Lung (tissue), 17 donors: ENCODE measurements at places on chromosomes 4 and X. TPM values are rescaled to one million over a fixed set of nuclear protein-coding genes. Genes with fewer than 3 reads are reported as not detected.

MAML3 gene
- total RNA-seq, result 16.4 TPM

SHROOM2 gene
- 15.5 TPM for total RNA-seq

SLC25A43 gene
- total RNA-seq, result 3.6 TPM

JCHAIN gene
- total RNA-seq, result 131 TPM

RENBP gene
- 16.6 TPM for total RNA-seq

MAP7D2 gene
- total RNA-seq, result 0.64 TPM

CNKSR2 gene
- total RNA-seq, result 41.4 TPM

DNA sequence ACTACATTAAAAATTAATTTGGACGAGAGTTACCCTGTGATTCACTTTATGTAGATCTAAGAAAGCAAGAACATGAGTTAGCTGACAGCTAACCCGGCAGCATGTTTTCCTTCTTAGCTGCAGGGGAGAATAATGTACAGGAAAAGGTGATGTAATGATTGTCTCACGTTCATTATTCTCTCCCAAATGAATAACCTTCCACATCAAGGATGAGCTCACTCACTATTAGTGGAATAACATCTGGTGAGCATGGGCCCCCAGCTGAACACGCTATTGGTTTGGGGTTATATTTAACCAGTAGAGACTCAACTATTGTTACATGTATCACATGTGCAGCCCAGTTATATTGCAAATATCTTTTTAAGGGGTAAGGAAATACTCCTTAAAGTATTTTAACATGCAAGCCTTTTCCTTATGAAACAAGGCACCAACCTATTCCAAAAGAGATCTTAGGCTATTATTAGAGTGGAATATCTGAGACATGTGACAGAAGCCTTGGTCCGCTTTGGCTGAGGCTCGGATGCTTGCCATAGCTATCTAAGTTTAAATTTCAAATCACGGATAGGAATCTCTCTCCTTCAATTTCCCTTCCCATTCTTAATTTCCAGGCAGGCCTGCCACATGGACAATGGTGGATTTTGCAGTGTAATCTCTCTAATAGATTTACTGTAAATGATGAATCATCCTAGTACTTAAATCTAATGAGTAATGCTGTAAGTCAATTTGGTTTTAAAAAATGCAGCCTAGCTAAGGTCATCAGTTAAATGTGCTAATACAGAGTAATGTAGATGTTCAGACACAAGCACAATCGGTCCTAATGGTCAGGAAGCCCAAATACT lies 99.0 kb upstream of the OTUD4 start:
- peak; percentile 31 for DNase-seq

GRCh38 chrX:132615391-132616131 lies 126.7 kb upstream of the MBNL3 start:
- peak; percentile 45 for DNase-seq

GRCh38 chrX:137999071-137999470 lies 433.1 kb downstream of the ZIC3 start:
- DNase-seq, result no peak

DNA sequence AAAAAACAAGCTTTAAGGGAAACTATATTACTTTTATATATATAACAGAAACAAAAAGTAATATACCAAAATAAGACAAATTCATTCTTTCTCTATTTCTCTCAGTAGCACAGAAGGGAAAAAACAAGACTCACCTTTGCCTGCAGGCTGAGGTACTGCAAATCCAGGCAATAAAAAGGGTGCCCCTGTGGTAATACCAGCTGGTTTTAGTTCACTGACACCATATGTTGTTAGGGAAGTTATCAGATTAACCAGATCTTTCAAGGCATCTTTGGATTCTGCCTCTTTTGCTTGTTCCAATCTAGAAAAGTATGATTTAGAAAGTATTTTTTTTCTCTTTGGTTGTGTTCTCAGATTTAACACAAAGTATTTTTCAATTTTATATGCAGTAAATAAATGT lies 139.8 kb downstream of the WDFY3 start:
- peak; percentile 24 for DNase-seq

DNA sequence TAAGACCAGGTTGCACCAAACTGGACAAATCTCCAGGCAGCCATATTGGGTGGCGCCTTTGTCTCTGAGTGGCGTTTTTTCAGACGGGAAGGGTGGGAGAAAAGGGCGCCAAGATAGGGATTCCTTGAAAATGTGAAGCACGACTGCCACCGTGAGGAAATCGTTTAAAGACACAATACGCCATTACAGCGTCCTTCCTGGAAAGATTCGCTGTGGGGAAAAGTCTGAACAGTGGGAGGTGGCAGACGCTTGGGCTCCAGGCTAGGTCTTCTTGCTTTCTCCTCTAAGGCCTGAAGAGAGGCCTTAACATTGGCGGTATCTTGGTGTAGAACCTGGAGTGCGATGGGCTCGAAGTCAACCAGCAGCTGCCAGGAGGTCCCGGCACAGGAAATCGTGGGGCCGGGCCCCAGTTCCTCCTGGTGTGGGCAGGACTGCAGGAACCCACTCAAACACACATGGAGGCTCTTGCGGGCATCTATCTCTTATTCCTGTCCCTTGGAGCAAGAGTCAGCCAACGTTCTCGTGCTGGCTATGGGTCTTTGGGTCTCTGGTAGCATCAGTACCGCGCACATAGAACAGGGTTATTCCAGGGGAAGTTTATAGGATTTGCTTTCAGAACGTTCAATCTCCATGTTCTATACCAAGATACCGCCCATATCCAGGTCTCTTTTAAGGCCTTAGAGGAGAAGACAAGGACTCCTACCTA lies 208.8 kb downstream of the OR13H1 start:
- peak; percentile 92 for DNase-seq

- no peak for DNase-seq
These were observed 128.0 kb upstream of the NKX1-1 start for GRCh38 chr4:1534095-1534872.

DNA sequence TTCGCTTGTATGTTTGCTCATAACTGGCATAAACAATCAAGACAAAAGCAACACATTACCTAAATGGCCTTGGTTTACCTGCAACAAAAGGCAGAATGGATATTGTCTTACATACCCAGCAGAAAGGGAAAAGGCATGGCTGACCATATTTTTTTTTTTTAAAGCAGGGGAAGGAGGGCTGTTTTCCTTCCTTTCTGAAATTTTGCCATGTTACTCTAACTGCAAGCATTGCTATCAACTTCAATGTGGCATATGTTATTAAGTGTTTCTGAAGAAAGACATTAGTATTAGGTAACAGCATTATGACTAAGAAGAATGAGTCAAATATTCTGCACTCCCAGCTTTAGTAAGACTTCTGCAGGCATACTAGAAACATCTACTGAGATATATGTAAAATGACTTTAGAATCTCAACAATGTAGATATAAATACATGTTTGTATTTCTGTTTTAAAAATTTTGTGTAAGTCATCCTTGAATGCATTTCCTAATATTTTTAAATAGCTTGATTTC lies 512.6 kb upstream of the FAM241A start:
- DNase-seq, result no peak

GRCh38 chrX:121245763-121246162 lies 198.4 kb downstream of the GLUD2 start:
- DNase-seq, result peak; percentile 5

DNA sequence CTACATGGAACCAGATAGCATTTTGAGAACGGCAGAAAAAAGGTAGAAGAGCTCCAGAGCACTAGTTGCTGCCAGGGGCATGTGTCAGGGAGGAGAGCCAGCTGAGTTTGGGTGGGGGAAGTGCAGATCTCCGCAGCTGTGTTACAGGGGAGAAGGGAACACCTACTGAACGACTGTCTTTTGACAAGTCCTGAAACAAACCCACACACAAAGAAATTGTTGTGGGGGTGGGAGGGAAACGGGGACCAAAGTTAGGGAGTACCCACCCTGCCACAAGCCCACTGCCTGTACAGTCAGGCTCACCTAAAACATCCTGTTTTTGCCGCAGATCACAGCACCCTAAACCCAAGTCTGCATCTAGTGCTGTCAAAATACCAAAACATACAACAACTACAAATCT lies 55.5 kb downstream of the LEF1 start:
- DNase-seq, result peak; percentile 62

DNA sequence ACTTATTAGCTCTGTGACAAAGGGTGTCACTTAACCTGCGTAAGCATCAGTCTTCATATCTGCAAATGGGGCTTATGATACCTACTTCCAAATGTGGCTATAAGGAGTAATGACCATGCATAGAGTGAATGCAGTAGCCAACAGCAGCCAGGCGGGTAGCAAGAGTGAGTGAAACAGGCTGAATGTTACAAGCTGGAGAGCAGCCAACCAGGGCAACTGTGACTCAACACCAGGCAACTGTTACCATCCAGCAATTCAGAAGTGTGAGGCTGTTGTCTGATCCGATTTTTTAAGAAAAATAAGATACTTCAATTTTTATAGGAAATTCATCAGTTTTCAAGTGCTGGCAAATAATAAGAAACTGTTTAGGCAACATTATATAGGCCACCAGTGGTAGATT lies 270.2 kb upstream of the TAPT1 start:
- no peak for DNase-seq

- no peak for DNase-seq
These were observed 32.7 kb downstream of the ALPK1 start for GRCh38 chr4:112329672-112330375.

GRCh38 chr4:137923494-137923893 lies 318.7 kb downstream of the SLC7A11 start:
- DNase-seq, result no peak

- no peak for DNase-seq
These were observed 250.4 kb upstream of the JADE1 start for GRCh38 chr4:128558896-128559679.

- no peak for DNase-seq
These were observed 67.7 kb downstream of the SEL1L3 start for GRCh38 chr4:25795091-25795490.

DNA sequence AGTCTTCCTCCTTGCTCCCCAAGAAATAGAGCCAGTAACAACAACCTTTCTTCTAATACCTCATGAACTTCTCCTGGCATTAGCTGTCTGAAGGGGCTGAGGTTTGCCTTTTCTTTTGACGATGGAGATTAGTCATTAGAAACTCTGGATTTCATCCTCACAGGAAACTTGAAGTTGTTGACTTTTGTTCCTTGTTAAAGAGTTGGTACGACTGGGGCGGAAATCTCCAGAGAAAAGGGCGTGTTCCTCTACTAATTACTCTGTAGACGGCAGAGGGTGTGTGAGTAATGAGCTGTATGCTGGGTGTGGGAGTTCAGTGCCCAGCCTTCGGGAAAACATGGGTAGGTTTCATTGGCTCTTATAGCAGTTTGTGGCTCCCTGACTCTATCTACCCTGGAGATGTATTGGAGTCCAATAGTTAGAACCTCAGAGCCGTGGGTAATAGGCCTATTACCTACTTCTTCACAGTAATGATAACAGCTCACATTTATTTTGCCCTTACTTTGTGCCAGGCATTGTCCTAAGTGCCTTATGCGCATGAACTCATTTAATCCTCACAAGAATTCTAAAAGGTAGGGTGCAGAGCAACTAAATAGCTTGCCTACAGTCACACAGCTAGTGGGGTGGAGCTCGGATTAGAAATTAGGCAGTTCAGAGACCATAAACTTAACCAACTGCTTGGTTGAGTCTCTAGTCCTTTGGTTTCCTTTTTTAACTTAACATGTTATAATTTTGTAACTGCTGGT lies 23.4 kb downstream of the TMEM164 start:
- no peak for DNase-seq

DNA sequence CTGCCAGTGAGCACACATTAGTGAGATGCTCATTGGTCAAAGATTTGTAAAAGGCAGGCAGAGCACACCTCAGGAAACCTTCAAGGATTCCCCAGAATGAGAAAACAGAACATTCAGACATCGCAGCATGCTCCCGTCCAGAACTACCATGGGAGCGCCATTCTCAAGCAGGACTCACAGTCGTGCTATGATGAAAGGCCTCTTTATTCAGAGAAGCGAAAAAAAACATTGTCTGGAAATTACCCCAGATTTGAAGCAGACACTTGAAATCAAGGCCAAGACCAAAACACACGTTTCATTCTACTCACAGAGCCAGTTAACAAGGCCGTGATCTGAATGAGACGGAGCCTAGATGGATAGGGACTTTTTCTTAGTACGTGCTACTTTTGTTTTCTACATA lies 961.8 kb upstream of the TENM3 start:
- peak; percentile 69 for DNase-seq

DNA sequence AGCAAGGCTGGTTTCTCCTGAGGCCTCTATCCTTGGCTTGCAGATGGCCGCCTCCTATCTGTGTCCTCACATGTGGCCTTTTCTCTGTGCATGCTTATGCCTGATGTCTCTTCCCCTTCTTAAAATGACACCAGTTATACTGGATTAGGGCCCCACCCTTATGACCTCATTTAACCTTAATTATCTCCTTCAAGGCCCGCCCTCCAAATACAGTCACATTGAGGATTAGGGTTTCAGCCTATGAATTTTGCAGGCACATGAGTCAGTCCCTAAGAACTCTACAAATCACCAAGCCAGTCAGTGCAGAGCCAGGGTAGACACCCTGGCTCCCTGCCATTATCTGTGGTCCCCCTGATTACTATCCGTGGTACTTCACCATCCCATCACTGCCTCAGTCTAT lies 51.6 kb downstream of the MAML3 start:
- no peak for DNase-seq

- DNase-seq, result no peak
These were observed 82.1 kb upstream of the BANK1 start for GRCh38 chr4:101708293-101709039.

DNA sequence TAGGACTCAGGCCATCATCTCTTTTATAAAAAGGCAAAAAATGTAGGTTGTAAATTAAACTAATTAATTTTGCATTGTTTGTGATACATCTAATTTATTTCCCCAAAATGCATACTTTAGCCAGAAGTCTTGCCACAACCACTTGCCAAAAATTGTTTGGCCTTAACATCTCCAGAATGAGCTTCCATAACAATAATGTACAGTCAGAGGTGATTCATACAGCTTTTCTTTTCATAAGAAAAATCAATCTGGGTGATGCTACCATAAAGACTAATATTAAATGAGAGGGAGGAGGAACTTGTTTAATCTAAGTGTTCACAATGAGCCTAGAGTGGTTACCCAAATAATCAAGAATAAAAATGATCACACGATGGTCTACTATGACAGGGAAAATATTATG lies 59.3 kb downstream of the AMMECR1 start:
- DNase-seq, result no peak

- DNase-seq, result no peak
These were observed 273.3 kb downstream of the DKK2 start for GRCh38 chr4:106762666-106763443.

- no peak for DNase-seq
These were observed 273.7 kb downstream of the ARHGAP24 start for GRCh38 chr4:85748654-85749053.

GRCh38 chr4:10061650-10062415 lies 40.5 kb upstream of the SLC2A9 start:
- no peak for DNase-seq

DNA sequence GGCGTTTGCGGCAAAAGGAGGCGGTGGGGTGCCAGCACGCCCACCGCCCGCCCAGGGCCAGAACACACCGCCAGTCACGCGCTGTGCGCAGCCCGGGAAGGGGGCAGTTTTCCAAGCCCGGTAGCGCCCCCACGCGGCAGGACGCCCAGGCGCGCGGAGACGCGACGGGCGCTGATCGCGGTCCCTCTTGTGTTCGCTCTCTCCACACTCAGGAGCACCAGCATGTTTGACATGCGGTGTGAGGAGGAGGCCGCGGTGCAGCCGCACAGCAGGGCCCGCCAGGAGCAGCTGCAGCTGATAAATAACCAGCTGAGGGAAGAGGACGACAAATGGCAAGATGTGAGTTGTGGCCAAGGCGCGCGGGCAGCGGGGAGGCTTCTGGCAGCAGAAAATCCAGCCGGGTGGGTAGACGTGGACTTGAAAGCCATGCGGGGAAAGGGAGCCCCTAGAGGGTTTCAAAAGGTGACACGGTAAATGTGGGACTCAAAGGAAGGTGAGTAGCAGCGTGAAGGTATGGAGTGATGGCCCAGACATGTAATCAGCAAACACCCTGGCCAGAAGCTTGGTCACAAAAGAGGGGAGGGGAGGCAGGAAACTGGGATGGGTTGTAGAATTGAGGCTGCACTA lies 104.1 kb downstream of the PHOX2B start:
- peak; percentile 91 for DNase-seq
